Stimulated activated CD4-positive, alpha-beta T cell treated with anti-CD3 and anti-CD28 coated beads, Interleukin-1b, Interleukin-23, amount 100 ng/mL, for 1 hour (primary cell): ENCODE measurements at places on chromosomes 1 and 21.

- no peak for DNase-seq
Measured at GRCh38 chr1:50841791-50842387, 118.2 kb downstream of the FAF1 start.

GRCh38 chr1:212539737-212540430, 68.7 kb upstream of the ATF3 start:
- no peak for DNase-seq

DNA sequence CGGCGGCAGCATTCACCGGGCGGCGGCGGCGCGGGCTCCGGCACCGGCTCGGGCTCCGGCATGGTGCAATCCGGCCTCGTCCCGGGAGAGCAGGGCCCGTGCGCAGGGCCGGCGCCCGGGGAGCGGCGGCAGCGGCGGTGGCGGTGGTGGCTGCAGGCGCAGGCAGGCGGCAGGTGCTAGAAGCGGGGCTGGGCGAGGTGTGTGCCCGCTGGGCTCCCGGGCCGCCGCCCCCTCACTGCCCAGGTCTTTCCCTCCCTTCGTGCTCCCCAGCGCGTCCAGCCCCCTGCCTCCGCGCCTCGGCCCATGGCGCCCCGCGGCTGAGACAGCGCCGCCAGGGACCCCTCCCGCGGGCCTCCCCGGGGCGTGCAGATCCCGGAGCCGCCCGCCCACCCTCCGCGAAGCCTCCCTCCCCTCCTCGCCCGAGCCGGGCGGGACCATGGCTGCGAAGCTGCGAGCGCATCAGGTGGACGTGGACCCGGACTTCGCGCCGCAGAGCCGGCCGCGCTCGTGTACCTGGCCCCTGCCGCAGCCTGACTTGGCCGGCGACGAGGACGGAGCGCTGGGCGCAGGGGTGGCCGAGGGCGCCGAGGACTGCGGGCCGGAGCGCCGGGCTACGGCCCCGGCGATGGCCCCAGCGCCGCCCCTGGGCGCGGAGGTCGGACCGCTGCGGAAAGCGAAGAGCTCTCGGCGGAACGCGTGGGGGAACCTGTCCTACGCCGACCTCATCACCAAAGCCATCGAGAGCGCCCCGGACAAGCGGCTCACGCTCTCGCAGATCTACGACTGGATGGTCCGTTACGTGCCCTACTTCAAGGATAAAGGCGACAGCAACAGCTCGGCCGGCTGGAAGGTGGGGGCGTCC, 492 bp downstream of the FOXO6 start:
- no peak for DNase-seq

DNA sequence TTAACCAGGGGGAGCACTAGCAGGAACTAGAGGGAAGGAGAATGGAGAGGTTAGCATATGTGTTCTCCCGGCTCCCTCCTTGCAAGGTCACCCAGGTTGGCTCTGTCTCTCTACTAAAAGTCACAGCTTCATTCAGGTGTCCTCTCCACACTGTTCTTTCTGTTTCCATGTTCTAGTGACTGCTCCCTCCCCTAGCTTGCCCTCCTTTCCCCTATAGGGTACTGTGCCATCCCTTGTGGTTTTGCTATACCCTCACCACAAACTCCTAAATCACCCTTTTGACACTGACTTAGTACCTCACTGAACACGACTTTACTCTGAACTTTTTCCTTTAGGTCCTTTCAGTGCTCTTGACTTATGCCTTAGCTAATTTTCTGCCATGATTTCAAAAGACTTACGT, 389.3 kb downstream of the ST6GALNAC3 start:
- no peak for DNase-seq

DNA sequence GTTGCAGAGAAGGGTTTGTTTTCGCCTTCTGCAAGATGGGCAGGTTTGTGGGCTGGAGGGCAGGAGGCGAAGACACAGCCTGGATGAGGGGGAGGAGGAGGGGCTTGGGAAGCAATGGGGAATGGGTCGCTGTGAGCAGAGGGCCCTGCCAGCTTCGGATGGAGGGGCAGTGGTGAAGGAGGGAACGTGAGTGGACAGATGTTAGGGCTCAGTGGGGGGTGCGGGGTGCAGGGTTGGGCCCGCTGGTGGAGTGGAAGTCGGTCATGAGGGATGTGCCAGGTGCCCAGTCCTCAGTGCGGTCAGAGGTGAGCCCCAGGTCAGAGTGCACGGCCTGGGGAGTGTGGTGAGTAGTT, 55.5 kb upstream of the ABCG1 start:
- no peak for DNase-seq

GRCh38 chr1:104874044-104874443, 1124.3 kb downstream of the AMY1C start:
- DNase-seq: no peak

- no peak for DNase-seq
Measured at GRCh38 chr1:42973286-42973685, 14.6 kb upstream of the SLC2A1 start.

GRCh38 chr1:243745356-243745755, 104.7 kb downstream of the AKT3 start:
- DNase-seq: no peak

- no peak for DNase-seq
Measured at GRCh38 chr21:42307106-42307505, 8.1 kb downstream of the TFF3 start.

DNA sequence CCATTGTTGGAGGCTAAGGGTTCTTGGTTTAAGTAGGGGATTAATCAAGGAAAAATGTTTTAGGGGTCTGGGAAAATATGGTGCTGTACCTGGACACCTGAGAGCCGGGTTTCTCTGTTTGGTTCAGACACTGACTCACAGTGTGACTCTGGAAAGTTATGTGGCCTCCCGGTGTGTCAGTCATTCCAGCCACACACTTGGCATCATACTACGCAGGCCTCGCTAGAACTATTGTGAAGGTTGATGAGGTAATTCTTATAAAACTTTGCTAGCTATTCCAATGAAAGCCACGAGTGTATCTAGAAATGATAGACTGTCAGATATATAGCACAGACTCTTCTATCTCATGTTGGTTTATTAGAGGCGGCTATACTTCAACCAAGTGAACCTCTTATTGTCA, 4.8 kb upstream of the CAMSAP2 start:
- DNase-seq: no peak

DNA sequence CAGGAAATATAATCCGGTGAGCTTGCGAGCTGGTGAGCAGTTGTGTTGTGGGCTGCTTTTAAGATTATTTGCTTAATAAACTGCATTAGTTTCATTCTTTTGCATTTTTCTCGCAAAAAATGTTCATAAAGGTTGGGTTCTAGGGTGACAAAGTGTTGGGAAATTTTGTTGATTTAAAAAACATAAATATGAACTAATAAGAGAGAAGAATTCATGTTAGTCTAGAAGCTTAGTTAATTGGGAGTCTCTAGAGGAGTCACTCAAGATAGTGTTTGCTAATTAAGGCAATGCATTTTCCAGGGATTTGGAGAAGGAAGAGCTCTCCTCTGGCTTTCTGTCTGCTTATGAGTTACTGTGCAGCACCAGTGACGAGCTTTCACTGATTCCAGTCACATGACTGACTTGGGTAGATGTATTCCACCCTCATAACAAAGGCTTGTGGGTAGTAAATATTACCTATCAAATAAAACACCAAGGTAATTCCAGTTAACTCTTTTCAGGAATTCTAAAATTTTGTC, 417.0 kb downstream of the PTBP2 start:
- no peak for DNase-seq

GRCh38 chr1:15289251-15289651, 42.2 kb downstream of the FHAD1 start:
- DNase-seq: no peak

GRCh38 chr1:15244813-15245212, 2.2 kb upstream of the FHAD1 start:
- no peak for DNase-seq
